Activated T-helper 1 cell treated with Interleukin-2 at 50 U/mL for 16 hours (primary cell): ENCODE measurements at places on chromosomes 7 and 10.

GRCh38 chr7:115047958-115048720 is 126.2 kb downstream of the MDFIC start:
- no peak for DNase-seq

GRCh38 chr7:128236924-128237586 is 4.0 kb upstream of the LEP start:
- no peak for DNase-seq

- DNase-seq = no peak
Measured at GRCh38 chr10:102157224-102157623, 5.0 kb downstream of the NOLC1 start.

DNA sequence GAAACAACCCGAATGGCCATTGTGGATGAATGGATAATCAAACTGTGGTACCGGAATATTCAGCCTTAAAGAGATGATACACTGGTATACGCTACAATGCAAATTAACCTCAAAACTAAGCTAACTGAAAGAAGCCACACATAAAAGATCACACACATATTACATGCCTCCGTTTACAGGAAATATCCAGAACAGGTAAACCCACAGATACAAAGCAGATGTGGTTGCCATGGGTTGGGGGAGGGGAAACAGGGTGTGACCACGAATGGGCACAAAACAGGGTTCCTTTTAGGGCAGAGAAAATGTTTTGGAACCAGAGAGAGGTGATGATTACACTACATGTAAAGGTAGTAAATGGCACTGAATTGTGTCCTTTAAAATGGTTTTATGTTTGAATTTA is 16.6 kb downstream of the ESYT2 start:
- DNase-seq = peak; percentile 54

- DNase-seq = no peak
Measured at GRCh38 chr7:28704706-28705105, 253.4 kb downstream of the TRIL start.

DNA sequence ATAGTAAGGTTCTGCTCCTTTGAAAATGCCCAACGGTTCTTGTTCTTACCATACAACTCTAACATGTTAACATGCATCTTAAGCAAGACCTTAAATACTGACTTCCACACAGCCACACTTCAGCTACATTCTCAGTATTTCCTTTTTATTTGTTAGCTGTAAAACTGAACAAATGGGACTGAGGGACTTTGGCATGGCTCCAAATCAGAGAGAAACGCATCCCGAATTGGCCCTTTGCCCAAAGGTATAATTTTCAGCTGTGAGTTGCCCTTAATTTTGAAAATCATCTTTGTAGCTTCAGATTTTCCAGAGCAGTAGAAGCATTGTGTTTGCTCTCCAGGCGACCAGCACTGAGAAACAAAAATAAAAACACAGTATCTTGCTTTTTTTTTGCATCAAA is 56.4 kb downstream of the NEUROD6 start:
- no peak for DNase-seq

DNA sequence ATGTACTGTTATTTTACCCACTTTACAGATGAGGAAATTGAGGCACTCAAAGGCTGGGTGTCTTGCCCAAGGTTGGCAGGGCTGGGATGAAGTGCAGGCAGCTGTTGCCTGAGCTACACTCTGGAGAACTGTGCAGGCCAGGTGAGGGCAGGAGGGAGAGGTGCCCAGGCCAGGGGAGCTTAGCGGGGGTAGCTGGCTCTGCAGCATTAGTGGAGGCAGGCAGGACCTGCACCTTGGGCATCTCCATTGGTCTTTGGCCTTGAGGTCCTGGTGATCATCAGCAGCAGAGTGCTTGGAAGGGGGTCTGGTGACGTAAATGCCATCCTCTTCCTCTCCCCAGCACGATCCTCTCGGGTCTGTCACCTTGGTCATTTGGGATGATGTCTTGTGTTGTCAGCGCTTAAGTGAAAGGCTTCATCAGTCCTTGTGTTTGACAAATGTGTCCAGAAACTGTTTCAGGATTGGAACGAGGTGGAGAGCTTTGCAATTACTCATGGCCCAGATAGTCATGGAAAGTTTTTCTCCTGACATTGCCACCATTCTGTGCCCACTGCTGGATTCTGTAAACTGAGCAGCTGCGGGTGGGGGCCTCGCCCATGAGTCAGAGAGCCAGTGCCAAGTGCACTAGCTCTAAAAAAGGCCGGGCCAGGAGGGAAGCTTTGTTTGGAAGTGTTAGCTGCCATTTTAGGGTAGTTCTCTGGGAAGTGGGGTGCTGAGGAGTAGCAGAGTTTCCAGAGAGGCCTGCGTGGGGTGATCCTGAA is 47.6 kb downstream of the TSPAN15 start:
- no peak for DNase-seq

GRCh38 chr7:112905950-112906349 is 115.8 kb upstream of the TMEM168 start:
- no peak for DNase-seq

DNA sequence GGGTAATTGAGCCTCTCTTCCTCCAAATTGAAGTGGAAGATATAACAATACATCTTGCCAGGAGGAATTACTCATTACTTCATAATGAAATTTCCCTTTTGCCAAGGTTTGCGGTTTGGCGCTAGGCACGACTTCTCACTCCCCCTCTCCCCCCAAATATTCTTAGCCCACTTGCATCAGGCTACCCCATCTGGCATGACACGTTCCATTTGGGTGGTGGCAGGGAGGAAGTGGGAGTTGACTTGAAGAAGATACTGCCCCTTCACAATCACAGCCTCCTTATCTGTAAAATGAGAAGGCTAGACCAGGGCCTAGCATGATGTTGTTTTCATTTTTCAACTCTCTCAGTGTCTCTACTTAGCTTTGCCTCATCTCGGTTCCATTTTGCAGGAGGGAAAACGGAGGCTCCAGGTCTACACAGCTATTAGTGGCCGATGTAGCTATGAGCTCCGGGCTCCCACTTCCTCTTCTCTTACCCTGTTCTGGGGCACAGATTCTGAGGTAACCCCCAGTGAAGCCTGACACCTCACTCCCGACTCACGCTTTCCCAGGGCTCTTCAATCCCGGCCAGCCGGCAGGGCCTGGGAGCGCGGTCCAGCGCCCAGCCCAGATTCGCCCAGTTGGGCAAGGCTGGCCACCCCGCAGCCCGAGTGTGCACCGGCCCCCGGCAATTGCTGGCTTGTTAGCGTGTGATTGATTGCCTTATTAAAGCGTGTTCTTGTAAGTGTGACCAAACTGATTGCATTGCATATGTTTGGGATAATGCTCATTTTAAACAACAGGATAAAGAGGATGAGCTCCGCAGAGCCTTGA is 6.5 kb downstream of the EVX1 start:
- DNase-seq = no peak

DNA sequence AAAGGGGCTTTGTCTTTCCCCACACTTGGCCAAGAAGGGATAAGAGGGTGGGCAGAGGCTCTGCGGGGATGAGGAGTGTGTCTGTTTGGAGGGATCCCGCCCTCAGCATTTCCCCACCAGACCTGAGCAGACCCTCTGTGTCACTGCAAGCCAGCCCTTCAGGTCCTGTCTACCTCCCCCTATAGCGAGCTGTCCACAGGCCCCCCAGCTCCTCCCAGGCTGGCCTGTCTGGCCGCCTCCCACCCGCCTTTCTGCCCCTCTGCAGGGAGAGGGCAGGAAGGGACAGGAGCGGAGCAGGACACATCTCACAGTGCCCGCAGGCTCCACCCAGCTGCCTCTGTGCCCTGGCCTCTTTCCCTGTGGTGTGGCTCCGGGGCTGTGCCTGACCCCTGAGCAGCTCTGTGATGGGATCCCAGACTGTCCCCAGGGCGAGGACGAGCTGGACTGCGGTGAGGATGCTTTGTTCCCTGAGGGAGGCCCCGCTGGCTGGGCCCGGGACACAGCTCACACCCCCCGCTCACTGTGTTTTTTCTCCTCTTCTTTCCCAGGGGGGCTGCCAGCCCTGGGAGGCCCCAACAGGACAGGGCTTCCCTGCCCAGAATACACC is 17.5 kb upstream of the ZNF467 start:
- no peak for DNase-seq

DNA sequence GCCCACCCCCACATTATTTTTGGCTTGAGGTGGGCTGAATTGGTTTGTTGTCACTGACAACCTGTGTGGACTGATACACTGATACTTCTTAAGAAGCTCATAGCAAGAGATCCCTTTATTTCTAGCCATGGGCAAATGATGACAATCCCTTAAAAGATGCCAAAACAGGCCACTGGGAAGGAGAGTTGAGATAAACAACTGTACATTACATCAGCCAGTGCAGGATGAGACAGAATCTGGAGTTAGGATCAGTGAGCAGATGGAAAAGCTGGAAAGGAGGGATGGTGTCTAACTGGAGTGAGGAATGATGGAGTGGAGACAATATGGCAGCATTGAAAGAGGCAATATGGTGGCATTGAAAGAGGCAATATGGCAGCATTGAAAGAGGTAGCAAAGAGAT is 195.9 kb upstream of the LYZL2 start:
- no peak for DNase-seq

GRCh38 chr10:3043512-3044368 is 23.6 kb upstream of the PFKP start:
- no peak for DNase-seq

DNA sequence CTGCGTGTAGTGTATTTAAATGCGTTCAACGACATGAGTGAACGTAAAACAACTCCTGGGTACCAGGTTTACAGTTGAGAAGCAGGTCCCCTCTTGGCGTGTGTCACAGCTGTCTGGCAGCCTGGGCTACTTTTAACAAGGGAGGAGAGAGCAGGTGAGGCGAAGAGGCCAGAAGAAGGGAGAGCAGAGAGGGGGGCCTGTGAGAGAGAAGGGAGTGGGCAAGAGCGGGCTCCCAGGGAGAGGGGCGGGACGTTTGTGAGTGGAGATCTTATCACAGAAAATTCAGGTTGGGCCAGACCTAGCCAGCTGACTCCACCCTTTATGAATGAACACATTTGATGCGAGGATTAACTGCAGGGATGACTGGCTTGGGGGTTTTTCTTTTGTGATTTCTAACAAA is 154.0 kb downstream of the CAMK1D start:
- no peak for DNase-seq

DNA sequence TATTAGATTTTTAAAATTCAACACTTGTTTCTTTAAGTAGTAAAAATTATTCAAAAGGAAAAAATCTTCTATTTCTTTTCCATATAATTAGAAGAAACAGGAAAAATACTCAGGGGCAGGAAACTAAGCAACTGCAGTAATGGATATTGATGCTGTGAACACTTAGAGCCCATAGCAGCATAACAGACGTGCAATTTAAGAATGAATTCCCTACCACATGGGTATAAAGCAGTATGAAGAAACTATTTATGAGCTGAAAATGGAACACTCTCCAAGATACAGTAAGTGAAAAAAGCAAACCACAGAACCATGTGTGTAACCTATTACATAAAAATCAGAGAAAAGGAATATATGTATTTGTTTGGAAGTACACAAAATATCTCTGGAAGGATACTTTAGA is 30.8 kb downstream of the ARHGAP19 start:
- no peak for DNase-seq

DNA sequence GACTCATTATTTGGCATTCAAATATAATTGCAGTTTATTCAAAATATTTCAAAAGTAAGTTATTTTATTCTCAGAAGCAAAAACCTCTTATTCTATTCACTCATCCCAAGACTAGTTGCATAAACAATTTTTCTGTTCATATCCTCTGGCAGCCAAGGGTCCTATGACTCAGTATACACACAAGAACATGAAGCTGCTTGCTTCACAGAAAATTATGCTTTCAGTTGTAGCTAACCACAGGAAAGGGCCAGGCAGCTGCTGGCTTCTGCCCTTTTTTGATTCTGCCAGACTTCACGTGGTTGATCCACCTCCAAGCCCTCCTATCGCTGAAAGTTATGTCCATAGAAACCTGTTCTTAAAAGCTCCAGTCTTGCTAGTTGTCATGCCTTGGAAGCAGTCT is 108.8 kb downstream of the ABCA13 start:
- no peak for DNase-seq

DNA sequence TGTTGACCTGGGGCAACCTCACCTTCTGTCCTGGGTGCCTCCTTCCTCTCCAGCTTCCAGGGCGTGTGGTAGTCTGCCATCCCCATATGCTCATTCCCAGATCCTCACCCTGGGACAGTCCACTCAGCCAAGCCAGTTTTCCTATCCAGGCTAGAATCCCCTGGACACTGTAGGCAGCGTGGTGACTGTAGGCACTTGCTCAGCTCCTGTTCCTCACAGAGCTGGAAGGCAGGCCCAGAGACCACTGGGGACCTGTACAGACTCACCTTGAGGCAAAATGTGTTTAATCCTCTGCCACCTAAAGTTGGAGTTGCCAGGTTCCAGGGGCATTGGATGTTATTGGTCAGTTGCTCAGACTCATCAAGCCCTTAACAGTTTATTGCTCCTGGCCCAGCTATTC is 2.4 kb upstream of the GRID1 start:
- DNase-seq = no peak

DNA sequence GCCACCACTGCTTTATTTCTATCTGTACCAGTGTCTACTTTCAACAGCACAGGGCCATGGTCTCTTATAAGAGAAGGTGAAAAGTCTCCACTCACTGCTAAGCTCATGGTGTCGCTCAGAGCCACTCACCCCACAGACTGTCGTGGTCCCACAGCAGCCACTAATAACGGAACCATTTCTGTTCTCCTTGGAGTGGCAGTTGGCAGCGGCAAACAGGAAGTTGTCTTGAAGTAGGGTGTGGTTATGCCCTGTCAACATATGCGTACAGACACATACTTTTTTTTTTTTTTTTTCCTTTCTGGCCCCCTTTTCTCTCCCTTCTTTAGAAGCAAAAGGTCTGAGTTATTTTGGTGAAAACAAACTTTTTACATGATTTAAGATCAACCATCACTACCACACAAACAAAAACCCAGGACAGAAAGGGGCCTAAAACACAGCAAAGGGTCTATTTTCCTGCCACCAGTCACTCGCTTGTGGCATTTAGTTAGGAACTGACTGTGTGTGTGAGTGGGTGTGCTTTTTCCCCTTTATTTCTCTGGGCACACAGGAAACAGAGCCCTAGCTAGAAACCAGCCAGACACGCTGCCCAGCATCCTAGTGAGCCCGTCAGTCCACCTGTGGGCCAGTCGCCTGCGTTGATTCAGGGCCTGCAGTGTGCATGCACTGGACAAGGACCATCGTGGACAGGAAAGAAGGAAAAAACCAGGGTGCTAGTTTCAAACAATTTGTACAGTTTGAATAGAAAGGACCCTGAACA is 96.7 kb upstream of the EFCAB10 start:
- peak; percentile 46 for DNase-seq

DNA sequence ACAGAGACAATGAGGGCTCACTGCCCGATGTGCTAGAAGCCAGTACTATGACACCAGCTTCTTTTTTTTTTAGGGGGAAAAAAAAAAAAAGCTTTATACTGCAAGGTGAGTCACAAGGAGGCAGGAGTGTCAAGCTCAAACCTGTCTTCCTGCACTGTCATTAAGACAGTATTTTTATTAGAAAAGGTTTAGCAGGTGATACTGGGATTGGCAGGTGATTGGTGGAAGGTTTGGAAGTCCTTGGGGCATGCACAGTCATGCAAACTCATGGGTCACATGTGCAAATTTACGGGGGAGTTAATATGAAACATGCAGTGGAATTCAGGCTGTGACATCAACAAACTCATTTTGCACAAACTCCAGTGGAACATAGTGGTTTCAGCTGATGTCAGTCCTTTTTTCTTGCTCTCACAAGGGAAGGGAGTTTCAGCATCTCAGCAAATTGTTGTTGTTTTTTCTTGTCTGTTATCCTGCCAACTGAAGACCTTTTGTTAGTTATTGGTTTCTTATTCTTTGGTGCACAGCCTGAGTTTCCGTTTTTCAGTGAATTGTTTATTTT is 530.6 kb downstream of the ANKRD7 start:
- DNase-seq = no peak
